ENCODE measurements at places on chromosomes 4 and X.

DNA sequence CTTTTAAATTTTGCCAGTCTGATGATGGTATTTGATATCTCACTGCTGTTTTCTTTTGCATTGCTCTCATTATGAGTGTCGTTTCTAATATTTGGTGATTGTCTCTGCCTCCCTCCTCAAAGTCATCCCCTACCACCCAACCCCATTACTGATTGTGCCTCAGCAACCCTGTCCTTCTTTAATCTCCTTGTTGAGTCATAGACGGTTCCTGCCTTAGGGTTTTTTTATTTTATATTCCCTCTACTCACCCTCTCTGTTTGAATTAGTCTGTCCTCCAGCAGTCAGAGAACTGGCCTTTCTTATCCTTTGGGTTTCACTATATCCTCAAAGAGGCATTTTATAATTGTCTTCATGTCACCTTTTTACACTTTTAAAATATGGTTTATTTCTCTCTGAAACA lies 409.3 kb upstream of the CPEB2 start:
- no peak for DNase-seq

DNA sequence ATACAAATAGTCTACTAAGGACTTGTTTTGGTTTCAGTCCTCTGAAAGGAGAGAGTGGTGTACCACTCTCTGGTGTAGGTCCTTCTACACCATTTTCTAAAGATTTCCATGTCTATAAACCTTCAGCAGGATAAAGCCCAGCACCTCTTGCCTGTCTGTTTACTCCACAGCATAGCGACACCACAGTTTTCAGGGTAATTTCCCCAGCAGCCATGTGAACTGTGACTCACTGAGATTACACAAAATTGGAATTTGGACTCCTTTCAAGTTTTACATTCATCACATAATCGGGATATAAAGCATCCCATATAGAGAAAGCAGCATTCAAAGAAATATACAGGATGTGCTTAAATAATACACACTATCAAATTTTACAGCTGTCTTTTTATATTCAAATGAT lies 229.6 kb downstream of the PRDM5 start:
- DNase-seq: no peak

GRCh38 chr4:80182237-80182866 lies 15.0 kb upstream of the PRDM8 start:
- no peak for DNase-seq

DNA sequence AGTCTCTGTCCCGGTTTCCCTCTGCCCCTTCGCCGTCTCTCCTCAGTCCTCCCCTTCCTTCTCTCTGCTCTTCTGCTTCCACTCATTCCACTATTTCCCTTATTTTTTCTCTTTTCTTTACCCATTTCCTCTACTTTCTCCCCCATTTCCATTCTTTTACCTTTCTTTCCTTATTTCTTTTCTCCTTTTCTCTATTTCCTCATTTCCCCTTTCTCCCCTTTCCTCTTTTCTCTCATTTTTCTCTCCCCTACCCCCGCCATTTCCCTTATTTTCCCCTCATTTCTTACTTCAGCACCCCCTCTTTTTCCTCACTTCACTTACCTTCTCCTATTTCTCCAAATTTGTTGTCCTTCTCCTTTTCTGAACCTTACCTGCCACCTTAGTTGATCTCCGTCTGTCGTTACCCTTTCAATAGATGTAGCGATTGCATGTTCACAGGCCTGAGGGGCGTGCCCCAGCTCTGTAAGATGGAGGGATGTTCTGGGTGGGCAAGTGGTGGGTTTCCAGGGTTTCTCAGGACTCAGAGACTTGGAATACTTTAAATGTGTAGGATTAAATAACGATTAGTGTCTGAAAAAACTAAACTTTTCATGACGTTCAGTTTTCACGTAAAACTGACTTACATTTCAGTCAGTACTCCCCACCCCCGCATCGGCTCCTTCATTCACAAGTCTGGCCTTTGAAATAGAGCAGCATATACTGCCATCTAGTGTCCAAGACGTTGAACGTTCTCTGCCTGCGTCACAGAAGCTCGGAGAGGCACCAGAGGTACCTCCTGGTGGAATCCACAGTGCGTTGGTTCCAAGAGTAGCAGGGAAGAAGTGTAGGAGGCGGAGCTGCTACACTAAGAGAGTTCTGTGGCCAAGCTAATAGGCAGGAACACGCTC lies 641 bp upstream of the NCBP2L start:
- peak; percentile 57 for DNase-seq

GRCh38 chr4:68346461-68346860 lies 3.4 kb downstream of the YTHDC1 start:
- DNase-seq: no peak
